ENCODE measurements at places on chromosomes 2 and 18.
A peak's percentile ranks its signal among the peaks of the same experiment; 100 is the strongest.

DNA sequence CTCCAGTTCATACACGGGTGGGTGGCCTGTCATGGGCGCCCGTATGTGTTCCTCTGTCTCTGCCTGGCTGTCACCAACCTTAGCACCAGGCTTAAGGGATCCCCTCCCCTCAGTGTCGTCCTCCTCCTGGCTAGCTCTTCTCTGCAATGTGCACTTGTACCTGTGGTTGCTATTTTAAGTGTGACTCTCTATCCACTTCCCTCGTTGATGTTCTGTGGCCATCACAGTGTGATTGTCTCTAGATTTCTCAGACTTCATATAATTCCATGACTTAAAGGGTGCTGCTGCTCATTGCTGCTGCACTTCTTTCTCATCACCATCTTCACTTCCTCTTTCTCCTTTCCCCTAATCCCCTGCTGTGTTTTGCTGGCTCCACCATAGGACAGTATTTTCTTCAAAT lies 143.4 kb downstream of the EML6 start:
- DNase-seq = no peak

- DNase-seq = no peak
Measured at GRCh38 chr2:162258686-162259085, 15.4 kb upstream of the FAP start.

DNA sequence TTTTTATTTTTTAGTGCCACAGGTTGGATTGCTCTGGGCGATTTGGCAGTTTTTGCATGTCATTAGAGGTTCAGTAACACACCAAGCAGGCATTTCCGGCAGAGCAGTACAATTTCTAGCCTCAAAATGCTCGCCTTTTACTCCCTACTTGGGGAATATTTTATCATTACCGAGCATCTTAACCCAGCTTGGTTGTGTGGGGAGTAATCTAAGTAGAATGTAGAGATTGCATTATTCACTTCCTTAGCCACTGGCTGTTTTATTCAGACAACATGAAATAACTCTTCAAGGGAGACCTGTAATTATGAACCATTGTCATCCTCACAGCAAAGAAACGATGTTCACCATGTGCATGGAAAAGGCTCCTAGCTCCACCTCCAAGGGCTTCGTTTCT lies 13.1 kb downstream of the GRP start:
- no peak for DNase-seq

DNA sequence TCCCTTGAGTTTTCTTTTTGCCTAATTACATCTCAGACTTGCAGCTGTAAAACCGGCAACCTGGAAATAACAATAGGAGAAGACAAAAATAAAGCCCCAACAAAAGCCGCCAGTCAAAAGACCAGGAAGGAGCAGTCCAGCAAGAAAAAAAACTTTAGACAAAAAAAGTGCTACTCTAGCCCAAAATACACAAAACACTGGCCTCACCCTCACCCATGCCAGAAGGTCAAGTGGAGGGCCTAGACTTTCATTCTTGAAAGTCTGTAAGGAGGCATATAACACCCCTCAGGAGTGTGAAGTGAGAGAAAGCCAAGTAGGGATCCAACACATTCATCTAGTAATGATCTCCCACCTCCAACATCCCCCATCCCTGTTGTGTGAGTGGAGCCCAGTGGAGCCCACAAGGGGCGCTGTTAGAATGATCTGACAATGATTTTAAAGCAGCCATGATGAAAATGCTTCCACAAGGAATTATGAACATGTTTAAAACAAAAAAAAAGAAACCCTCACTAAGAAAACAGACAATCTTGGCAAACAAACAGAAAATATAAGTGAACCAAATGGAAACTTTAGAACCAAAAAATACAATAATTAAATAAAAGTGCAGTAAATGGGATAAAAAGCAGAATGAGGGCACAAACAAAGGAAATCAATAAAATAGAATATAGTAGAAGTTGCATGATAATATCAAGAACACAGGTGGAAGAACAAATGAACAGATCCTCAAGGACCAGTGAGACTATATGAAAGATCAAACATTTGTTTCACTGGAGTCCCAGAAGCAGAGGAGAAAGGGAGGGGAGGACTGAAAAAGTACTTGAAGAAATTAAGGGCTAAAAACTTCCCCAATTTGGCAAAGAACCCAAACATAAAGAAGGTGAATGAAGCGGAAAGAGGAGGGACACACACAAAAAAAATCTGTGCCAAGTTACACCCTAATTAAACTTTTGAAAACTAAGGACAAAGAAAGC lies 23.9 kb downstream of the SESTD1 start:
- no peak for DNase-seq

GRCh38 chr2:200774920-200775319 lies 36.8 kb upstream of the BZW1 start:
- no peak for DNase-seq

- DNase-seq = no peak
Measured at GRCh38 chr2:158914731-158915130, 53.7 kb upstream of the TANC1 start.

DNA sequence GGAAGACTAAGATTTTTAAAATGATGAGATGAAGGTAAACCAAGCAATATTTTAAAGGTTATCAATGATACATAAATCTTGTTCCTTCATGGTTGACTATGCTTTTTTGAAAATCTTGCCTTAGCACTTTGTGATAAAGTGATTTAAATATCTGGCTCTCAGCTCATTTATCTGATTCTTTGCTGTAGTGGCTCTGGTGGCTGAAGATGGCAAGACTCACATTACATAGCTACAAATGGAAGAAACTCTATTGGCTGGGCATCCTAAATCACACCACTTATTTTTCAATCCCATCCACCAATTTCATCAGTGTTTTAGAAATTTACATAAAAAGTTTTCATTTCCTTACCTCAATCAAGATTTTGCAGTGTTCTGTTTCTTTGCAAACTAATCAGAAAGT lies 16.6 kb upstream of the APCDD1 start:
- DNase-seq = no peak

GRCh38 chr2:1769703-1770422 lies 25.5 kb upstream of the PXDN start:
- no peak for DNase-seq

GRCh38 chr2:76194031-76194775 lies 483.5 kb upstream of the GCFC2 start:
- DNase-seq = no peak

DNA sequence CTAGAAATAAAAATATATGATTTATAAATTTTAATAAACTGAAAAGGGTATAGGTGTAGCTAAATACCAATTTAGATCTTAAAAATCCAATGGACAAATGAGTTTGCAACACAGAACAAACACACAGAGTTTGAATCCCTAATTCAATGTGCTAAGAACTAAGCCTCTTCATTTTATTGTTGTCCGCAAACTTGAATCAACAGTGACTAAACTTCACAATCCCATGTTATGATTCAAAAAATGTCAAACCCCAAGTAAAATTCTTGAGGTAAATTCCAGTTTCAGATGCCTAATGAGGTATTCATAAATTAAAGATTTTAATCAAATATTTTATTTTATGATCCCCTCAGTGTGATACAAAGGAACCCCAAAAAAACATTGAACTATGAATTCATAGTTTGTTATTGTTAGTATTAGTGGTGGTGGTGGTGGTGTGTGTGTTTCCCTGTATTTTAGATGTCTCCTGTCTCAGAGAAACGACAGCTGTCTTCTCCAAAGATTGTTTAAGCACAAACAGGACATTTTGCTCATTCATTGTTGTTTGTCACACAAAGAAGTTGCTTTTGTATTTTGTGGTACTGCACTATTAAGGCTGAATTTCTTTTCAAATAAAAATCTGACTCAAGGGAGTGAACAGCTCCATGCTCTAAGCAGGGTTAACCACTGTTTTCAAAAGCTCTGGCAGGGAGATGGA lies 259.8 kb downstream of the OSR1 start:
- no peak for DNase-seq

DNA sequence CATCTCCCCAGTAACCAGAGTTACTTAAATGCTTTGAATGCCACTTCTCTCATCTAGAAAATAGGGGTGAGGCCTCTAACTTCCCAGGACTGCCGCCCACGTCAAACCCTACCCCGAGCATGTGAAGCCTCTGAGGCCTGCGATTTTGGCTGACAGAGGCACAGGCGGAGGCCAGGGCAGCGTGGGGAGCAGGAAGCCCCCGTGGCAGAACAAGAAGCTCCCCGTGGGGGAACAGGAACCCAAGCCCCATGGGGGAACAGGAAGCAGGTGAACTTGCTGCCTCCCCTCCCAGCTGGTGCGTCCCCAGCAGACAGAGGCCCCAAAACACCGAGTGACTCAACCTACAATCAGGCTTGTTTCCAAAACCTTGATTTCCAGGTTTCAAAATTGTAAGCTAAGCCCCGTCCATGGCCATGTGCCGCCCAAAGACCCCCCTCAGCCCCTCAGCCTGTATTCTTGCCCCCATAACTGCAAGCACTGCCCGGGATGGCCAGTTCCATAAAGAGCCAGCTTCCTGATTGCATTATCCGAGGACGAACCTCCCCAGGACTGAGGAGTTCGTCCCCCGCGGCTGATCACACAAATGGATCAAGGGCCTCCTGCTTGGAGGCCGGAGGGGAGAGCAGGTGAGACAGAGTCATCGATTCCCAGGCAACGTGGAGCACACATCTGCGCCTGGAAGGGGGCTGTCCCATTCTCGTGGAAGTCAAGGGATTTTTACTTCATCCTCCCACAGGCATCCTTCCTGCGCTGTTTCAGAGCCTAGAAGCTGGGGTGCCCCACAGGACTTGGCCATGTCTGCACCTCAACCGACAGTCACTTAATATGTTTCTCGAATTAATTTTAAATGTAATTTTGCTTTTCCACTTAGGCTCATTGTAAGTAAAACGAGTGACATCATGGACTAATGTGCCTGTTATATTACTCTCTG lies 36.3 kb upstream of the CTDP1 start:
- no peak for DNase-seq

GRCh38 chr2:71064754-71065621 lies 3.5 kb upstream of the NAGK start:
- no peak for DNase-seq

GRCh38 chr2:85243101-85244072 lies 84.4 kb downstream of the TGOLN2 start:
- DNase-seq = no peak

DNA sequence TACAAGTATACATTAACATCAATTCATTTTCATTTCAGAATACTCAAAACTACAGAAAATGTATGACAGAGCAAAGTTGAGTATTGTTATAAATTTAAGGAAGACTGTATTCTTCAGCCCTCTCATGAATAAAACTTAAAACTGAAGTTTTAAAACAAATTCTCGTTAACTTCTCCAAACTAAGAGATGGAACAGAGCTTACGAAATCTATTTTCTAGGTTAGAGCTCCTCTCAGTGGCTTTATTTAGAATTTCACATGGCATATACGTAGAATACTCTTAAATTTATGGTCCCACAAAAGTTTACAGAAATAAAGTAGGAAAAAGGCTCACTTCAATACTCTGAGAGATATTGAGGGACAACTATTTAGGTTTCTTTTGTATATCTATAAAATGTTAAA lies 612.1 kb downstream of the KCNJ3 start:
- DNase-seq = no peak

DNA sequence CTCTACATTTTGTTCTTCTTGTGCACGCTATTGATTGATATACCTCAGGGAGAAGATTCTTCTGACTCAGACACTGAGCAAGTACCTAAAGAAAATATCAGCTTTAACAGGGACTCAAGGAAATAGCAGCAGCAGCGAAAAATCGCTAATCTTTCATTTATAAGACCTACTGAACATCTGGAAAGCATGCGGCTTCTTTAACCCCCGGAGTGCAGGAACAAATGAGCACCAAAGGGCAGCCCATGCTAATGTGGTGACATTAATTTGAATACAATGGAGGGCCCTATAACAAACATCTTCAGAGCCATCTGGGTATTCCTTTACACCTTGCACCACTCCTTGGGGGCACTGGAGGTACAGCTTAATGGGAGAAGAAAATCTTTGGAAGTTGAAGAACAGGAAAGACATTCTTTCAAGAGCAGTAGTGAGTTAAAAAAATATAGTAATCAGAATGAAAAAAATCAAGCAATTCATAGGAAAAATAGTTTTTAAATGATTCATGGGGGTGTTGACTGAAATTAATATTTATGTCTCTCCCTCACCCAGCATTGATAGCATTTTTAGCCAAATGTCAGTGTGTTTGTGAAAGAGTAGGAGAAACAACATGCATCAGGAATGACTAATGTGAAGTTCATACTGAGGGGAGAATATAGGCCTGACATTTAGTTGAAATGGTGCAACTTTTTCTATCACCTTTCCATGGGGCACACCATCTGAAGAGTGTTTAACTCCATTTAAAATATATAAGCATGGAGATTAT lies 281.7 kb downstream of the HRH4 start:
- DNase-seq = no peak

GRCh38 chr2:68438455-68439303 lies 28.4 kb downstream of the FBXO48 start:
- no peak for DNase-seq

- no peak for DNase-seq
Measured at GRCh38 chr2:119487434-119488244, 36.6 kb downstream of the SCTR start.

DNA sequence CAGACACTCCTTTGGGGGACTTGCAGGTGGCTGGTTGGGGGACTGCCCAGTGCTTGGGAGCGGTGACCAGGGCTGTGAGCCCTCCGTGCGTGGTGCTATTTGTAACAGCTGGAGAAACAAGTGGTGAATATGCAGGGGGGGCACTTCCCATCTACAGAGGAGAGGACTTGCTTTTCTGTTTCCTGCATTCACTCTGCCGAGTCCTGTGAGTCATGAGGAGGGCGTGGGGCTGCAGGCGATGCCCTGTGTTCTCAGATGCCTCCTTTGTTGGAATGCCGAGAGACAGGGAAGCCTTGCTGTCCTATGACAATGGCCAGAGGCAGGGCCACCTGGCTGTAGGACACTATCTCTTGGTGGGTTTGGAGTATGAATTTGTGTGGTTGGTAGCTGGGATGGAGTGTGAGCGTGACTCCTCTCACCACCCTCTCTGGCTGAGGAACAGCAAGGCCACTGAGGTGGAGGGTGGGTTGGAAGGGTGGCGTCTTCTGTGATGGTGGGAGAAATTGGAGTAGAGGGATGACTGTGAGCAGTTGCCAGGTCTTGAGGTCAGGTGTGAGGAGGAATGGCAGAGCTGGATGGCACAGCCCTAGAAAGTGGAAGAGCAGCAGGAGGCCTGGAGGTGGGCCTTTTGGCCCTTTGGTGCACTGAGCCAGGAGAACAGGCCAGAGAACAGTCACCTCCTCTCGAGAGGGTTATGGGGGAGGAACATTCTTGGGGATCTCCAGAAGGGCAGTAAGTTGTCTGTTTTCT lies 24.3 kb downstream of the FHOD3 start:
- no peak for DNase-seq

- DNase-seq = peak; percentile 22
Measured at GRCh38 chr18:23259701-23260681, 124.7 kb downstream of the CABLES1 start.

GRCh38 chr2:36589230-36589630 lies 8.7 kb downstream of the FEZ2 start:
- no peak for DNase-seq

GRCh38 chr2:73285159-73285739 lies 971 bp upstream of the FBXO41 start:
- DNase-seq = no peak

GRCh38 chr18:79567481-79568147 lies 112.0 kb upstream of the CTDP1 start:
- DNase-seq = no peak
